ENCODE measurements at places on chromosomes 7 and 10. TPM values are rescaled to one million over a fixed set of nuclear protein-coding genes. Genes with fewer than 3 reads are reported as not detected.

Gene VSIR
- total RNA-seq = 32.5 TPM

Gene HPS1
- total RNA-seq = 41.6 TPM

Gene OPN1SW
- total RNA-seq = not detected

Gene GPNMB
- 0.75 TPM for total RNA-seq

Gene WNT2
- total RNA-seq = 2.5 TPM

Gene NUTM2E
- 0.05 TPM for total RNA-seq

GRCh38 chr10:14562218-14563075, 212.2 kb downstream of the FAM107B start:
- DNase-seq = no peak
- peaks cover 21% of the 10 kb centered on the region for H3K4me1 ChIP-seq
- H3K36me3 ChIP-seq = peaks cover 16% of the 10 kb centered on the region
- no peak overlapping the region for H3K27ac ChIP-seq
- H3K27me3 ChIP-seq = no peaks in the 10 kb centered on the region
- H3K4me3 ChIP-seq = no peak overlapping the region

DNA sequence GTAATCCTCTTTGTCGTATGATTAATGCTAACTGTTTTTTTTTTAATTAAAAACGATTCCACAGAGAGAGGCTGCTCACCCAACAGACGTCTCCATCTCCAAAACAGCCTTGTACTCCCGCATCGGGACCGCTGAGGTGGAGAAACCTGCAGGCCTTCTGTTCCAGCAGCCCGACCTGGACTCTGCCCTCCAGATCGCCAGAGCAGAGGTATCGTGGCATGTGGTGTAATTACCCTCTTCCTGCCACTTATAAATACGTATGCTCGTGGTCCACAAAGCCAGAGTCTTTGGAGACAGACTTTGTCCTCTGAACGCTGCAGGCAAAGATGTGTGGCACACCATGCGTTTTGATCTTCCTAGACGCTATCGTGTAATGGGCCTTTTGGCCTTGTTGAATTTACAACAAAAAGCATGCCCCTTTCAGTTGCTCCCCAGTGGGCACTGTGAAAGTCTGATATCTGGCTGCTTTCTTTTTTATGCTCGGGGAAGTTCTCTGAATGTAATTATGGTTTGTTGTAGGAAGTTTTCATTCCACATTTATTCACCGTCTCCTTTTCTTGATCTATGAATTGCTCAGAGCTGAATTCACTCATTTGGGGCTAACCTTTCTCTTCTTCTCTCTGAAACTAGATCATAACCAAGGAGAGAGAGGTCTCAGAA, 33.6 kb upstream of the BTBD16 start:
- no peaks in the 10 kb centered on the region for H3K27me3 ChIP-seq
- no peak overlapping the region for H3K27ac ChIP-seq
- H3K4me3 ChIP-seq = no peak overlapping the region
- no peak for DNase-seq
- H3K4me1 ChIP-seq = no peaks in the 10 kb centered on the region

DNA sequence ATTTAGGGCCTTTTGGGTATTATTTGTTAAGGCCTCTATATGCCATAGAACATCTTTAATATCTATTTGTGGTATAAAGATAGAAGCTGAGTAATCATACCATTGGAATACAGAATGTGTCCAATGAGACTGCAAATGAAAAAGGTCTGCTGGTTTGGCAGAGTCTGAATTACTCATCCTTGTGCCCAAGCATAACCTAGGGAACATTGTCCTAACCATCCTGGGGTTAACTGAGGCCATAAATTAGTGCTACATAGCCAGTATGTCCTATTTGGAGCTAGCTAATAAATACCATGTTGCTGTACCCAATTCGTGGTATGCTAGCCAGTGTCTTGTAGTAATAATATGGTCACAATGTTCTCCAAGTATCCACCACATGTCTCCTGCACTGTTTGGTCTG, 117.1 kb downstream of the ANKRD26 start:
- H3K36me3 ChIP-seq = no peaks in the 10 kb centered on the region
- no peaks in the 10 kb centered on the region for H3K4me1 ChIP-seq
- no peak for DNase-seq

- no peaks in the 10 kb centered on the region for H3K27me3 ChIP-seq
- H3K36me3 ChIP-seq = no peaks in the 10 kb centered on the region
- peaks cover 3% of the 10 kb centered on the region for H3K4me1 ChIP-seq
- no peak overlapping the region for H3K4me3 ChIP-seq
- DNase-seq = no peak
Measured at GRCh38 chr10:21975378-21975990, 28.0 kb downstream of the DNAJC1 start.

GRCh38 chr10:31635009-31635408, 293.6 kb downstream of the ARHGAP12 start:
- H3K27me3 ChIP-seq = no peaks in the 10 kb centered on the region
- DNase-seq = no peak
- H3K27ac ChIP-seq = no peak overlapping the region
- no peak overlapping the region for H3K4me3 ChIP-seq
- no peaks in the 10 kb centered on the region for H3K4me1 ChIP-seq
- H3K36me3 ChIP-seq = no peaks in the 10 kb centered on the region

GRCh38 chr10:67603086-67603485, 92.9 kb downstream of the CTNNA3 start:
- no peak for DNase-seq
- peaks cover 37% of the 10 kb centered on the region for H3K4me1 ChIP-seq
- no peaks in the 10 kb centered on the region for H3K27me3 ChIP-seq
- H3K4me3 ChIP-seq = no peak overlapping the region
- no peaks in the 10 kb centered on the region for H3K36me3 ChIP-seq
- peak overlapping the region; percentile 39 for H3K27ac ChIP-seq

DNA sequence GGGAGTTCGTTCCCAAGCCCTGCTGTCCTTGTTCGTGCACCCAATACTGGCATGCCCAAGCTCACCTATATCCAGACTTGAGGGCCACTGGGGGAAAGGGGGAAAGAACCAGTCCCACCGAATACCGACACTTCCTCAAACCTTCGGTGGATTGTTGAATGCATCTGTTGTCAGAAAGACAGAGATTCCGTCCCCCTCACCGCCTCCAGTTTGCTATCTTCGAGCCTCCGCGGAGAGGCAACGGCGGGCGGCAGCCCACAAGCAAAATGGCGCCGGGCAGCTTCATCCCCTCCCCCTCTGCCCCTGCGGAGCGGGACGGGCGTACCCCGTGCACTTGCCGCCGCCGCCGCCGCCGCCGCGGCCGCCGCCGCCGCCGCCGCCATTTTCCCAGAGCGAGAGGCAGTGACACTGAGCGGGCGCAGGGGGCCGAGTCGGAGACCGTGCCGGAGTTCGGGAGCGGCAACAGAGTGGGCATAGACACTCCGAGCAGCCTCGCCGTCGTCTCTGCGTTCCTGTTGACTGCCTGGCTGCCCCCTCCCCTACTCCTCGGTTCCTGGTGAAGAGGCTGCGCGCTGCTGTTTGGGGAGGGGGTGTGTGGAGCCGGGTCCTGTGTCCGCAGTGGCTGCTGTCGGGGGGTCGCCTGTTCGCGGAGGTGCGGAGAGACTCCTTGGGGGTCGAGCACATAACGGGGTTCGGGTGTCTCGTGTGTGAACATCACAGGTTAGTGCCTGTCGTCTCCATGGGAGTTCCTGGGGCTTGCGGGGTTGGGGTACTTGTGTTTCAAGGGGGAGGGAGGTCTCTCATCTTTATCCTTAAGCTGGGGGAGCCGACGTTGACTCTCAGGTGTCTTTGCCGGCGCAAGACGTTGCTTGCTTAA, at the start of gene KMT2E:
TSS of gene KMT2E (plus strand) at position 390 of the 877 bp plus-strand sequence. CDS start 26,748 bp downstream, outside the sequence.
- H3K4me1 ChIP-seq = peaks cover 33% of the 10 kb centered on the region
- peak within 1 kb of the TSS; percentile 71 for H3K4me3 ChIP-seq
- DNase-seq = peak; percentile 94
- peaks cover 34% of the 10 kb centered on the region for H3K36me3 ChIP-seq
- H3K27me3 ChIP-seq = no peaks in the 10 kb centered on the region

- H3K36me3 ChIP-seq = no peaks in the 10 kb centered on the region
- DNase-seq = no peak
- no peaks in the 10 kb centered on the region for H3K27me3 ChIP-seq
- H3K4me1 ChIP-seq = no peaks in the 10 kb centered on the region
- H3K4me3 ChIP-seq = no peak overlapping the region
Measured at GRCh38 chr10:91879515-91880170, 29.6 kb downstream of the FGFBP3 start.

DNA sequence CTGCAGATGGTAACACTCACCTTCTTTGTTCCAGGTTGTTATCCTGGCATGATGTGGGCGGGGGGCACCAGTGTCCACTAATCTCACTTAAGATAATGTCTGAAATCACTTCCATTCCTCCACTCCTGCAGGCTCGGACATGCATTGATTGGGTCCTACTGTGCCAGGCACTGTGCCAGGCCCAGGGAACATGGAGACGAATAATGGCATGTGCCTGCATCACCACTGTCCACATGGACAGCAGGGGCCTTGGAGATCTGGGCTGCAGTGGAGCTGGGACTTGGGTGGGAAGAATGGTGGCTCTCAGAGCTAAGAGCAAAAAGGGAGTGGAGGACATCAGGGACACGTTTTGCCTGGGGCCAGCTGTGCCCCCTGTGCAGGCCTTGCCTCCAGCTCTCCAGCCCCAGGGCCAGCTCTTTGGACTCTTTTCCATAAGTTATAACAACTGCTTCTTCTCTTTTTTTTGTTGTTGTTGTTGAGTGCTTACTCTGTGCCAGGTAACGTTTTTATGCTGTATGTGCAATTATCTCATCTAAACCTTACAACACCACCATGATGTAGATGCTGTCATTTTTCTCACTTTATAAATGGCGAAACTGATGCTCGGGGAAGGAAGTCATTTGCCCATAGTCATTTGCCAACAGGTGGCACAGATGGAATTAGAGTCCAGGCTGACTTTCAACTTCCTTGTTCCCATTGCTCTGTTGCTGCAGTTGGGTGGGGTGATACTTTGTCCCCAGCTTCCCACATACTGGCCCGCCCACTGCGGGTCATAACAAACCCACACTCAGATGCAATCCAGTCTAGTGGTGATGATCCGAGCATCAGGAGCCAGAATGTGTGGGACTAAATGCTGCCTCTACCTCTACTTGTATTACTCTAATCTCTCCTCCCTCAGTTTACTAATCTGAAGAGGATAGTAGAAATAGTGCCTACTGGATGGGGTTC, 19.1 kb downstream of the PLPP4 start:
- peak overlapping the region; percentile 79 for H3K27ac ChIP-seq
- no peaks in the 10 kb centered on the region for H3K27me3 ChIP-seq
- no peak for DNase-seq
- no peaks in the 10 kb centered on the region for H3K36me3 ChIP-seq
- peaks cover 42% of the 10 kb centered on the region for H3K4me1 ChIP-seq
- no peak overlapping the region for H3K4me3 ChIP-seq

DNA sequence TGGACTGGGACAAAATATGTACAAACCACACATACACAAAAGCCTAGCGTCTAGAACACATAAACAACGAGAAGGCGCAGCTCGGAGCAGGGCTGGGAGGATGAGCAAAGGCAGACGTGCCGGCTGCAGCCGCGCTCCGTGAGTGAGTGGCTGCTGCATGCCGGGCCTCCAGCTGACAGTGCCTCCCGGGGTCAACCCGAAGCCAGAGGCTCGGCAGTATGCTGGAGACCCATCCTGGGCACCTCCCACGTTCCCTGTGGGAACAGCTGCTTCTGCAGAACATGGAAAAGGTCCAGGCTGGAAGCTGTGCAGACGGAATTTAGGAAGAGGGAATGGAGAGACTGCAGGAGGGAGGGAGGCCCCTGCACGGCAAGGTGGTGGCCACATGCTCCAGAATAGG, 3.6 kb upstream of the GPR146 start:
- no peak overlapping the region for H3K27ac ChIP-seq
- no peak overlapping the region for H3K4me3 ChIP-seq
- no peak for DNase-seq

DNA sequence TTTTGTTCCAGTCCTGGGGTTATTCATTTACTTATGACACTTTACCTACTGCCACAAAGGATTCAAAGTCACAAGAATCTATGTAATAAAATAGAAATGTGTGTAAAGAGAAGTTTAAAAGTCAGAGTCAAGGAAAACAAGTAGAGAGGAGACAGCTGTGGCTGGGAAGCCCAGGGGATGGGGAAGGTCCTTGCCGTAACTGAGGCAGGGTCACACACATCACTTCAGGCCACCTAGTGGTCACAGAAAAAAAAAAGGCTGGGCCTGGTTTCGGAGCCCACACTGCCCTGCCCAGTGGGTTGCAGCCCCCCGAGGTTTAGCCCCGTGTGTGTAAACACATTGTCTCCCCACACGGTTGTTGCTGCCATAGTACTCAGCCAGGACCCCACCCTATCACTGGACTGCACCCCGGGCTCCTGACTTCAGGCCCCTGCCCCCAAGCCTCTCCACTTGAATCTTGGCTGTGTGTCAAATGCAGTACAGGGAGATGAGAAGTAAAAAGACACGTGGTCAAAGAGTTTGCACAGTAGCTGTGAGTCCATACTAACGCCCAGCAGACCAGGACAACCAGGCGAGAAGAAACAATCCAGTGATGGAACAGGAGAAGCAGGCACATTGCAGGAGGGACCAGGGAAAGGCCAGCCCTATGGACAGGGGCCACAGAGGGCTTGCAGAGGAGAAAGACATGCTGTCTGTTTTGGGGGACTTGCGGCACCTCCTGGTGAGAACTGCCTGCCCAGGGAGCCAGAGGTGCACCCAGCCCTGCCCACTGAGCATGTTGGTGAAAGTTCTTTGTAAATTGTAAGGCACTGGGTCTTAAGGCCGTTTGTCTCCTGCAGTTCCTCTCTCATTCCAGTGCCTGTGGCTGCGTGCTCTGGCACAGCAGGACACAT, 91.4 kb upstream of the MACROH2A2 start:
- no peak overlapping the region for H3K4me3 ChIP-seq
- peaks cover 43% of the 10 kb centered on the region for H3K4me1 ChIP-seq
- DNase-seq = peak; percentile 32
- no peak overlapping the region for H3K27ac ChIP-seq

DNA sequence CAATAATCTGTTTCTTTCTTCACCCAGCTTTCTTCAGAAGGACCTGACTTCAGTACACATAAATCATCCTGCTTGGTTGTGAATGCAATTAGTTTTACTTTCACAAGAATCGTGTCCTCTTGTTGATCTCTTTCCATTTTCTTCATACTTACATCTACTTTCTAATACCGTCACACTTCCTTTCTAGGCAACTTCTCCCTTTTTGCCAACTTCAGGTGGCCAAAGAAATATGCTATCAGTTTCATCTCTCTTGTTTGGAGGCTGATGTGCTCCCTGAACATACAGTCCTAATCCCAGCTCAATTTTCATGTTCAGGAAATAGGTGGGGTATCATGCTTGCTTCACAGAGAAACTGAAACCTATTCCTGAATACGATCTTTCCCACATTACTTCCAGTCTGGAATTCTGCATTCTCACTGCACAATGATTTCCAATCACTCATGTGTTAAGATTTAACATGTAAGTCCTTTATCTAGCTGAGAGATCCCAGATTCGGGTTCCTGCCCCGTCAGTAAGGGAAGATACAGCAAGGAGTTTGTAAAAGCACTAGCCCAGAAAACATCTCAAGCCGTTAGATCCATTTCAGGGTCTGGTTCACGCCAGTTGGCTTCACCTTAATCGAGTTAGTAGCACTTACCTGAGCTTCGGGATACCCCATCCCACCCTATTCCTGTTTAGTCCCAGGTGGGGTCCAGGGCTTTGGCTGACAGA, 994 bp downstream of the SLC25A28 start:
- H3K27me3 ChIP-seq = no peaks in the 10 kb centered on the region
- H3K36me3 ChIP-seq = peaks cover 42% of the 10 kb centered on the region
- peak; percentile 29 for DNase-seq
- peaks cover 18% of the 10 kb centered on the region for H3K4me1 ChIP-seq
- H3K4me3 ChIP-seq = peak overlapping the region; percentile 63

- H3K4me1 ChIP-seq = peaks cover 44% of the 10 kb centered on the region
- H3K27me3 ChIP-seq = no peaks in the 10 kb centered on the region
- DNase-seq = no peak
- no peak overlapping the region for H3K27ac ChIP-seq
Measured at GRCh38 chr10:72783410-72783833, 91.5 kb downstream of the MCU start.
